ENCODE measurements at places on chromosomes 16 and 17.

DNA sequence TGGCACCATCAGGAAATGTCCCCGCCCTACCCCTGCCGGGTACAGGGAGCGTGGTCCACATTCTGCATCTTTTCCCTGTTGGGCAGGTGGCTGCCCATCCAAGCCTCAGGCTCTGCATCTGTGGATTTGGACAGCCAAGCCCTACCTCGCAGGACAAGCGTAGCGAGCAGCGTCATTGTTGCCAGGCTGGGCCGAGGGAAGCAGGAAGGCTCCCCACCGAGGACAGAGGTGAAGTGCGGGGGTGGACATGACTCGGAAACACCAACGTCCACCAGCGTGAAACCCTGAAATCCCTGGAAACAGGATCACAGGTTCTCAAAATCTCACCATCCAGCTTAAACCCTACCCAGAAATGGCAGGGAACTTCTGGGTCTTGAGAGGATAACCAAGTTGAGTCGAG lies 73.6 kb downstream of the SOCS1 start:
- no peak for DNase-seq

DNA sequence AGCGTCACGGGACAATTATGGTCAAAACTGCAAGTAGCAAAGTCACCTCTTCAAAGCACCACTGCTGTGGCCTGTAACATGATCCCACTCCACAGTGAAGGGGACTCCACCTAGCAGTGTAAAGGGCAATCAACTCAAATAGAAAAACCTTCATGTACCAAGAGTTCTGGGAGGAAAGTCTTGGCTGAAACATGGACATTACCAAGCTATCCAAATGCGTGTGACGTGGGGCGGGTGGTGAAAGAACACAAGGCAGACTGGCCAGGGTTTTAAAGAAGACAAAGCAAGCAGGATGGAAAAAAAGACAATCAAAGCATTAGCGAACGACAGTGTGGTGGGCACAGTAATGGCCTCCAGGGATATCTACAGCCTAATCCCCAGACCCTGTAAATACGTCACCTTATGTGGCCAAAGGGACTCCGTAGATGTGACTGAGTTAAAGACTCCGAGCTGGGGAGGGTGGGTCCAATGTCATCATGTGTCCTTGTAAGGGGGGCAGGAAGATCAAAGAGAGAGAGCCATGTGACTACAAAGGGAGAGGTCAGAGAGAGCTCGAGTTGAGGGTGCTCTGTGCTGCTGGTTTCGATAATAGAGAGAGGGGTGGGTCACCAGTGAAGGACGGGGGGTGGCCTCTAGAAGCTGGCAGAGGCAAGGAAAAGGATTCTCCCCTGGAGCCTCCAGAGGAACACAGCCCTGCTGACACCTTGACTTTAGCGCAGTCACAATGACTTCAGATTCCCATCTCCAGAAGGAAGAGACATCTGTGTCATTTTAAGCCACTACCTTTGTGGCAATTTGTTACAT lies 6.0 kb downstream of the HSDL1 start:
- no peak for DNase-seq

GRCh38 chr17:17853811-17854447 lies 17.1 kb upstream of the SREBF1 start:
- DNase-seq = no peak

- DNase-seq = no peak
Observed at GRCh38 chr17:49362723-49363117, 670 bp upstream of the ZNF652 start.

DNA sequence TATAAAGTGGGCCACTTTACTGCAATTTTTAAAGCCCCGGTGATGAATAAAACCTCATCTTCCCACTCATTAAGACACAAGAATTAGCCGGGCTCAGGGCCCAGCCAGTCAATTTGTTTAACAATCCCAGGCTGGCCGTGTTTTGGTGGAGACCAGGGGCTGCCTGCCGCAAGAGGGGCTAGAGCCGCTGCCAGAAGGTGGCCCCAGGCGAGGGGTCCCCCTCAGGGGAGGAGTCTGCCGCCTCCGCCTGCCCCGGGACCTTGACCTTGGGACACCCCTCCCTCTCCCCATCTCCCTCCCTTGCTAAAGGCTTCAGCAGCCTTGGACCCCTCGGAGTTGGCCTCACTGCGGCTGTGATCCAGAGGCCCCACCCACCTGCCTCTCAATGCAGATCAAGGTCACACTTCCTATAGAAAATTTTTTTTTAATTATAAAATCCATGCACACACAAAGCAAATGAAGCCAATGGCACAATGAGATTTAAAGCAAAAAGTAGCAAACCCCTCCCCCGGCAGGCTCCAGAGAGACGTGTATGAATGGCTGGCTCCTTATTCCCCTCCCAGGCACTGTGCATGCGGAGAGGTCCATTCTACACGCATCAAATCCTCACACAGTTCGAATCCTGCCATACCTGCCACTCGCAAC lies 23.0 kb upstream of the SLC38A10 start:
- no peak for DNase-seq

Measured in keratinocyte (primary cell).